ENCODE measurements at places on chromosomes 4 and X.

DNA sequence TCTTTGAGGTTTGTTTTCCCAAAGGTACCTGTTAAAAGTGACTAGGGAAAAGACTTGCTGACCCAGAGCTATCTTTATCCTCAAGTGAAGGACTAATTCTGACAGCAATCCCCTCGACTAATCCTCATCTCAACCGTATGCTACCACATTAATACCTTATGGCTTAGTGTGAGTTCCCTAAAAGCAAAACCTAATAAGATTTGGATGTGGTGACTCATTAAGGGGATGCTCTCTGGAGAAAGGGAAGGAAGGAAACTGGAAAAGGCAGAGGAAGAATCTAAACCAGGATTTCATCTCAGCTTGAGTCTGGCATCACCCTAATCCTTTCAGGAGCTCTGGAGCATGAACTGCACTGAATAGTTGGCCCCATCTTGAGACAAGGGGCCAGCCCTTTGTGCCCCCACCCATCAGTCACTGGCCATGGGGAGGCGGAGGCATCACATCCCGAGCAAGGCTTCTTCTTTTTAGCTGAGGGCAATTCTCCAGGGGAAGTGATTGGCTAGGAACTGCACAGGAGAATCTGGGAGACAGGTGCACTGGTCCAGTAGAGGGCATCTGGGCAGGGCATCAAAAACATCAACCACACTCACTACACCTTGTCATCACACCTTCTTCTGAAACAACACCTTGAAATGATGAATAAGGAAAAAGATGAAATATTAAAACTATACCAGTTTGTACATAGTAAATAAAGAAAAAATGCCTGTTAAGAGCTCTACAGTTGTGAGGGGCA lies 6.9 kb upstream of the BBS7 start:
- no peak for DNase-seq

GRCh38 chr4:676871-677235 lies 2.5 kb downstream of the MYL5 start:
- no peak for DNase-seq

GRCh38 chr4:7862561-7863192 lies 77.0 kb downstream of the AFAP1 start:
- no peak for DNase-seq

DNA sequence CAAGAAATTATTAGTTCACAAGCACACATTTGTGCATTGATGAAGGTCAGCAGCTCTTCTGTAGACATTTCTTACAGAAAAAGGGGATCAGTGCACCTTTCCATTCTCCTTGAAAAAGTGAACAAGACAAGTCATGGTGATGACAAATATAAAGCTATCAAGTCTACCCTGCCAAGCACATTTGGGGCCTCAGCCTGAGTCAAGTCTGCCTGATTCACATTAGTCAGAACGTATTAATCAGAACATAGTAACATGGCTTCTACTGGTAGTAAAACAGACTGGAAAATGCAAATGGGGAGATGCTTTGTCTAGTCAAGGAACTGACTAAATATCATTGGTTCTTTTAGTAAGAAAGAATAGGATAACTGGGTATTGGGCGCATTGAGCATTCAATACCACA lies 2305.1 kb downstream of the PCDH7 start:
- DNase-seq, result no peak

DNA sequence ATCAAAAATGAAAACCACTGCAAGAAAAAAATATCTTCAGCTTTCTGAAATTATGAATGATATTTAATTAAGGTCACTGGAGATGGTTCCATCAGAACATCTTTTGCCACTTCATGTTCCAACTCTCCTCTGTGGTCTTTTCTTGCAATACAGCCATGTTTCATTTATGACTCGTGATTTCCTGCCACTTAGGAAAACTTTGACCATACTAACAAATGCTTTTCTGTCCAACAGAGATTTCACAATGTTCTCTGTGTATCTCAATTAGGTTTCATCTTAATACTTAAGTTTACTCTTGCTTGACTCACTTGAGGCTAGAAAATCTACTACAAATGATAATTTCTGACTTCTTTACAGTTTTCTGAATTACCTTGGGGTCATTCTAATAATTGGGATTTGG lies 330.9 kb downstream of the CXXC4 start:
- no peak for DNase-seq

DNA sequence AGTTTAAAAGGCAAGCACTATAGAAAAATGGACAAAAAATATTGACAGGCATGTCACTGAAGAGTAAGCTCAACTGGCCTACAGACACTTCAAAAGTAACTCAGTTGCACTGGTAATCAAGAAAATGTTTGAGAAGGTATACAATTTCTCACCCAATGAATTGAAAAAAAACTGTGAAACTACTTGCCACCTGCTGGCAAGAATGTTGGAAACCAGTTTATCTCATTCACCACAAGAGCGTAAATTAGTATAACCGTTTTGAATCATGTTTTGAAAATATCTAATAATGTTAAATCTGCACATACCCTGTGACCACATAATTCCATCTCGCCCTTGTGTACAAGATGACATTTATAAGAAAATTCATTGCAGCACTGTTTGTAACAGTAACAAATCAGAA lies 31.7 kb downstream of the TXK start:
- no peak for DNase-seq

GRCh38 chr4:142242156-142242555 lies 603.9 kb downstream of the INPP4B start:
- DNase-seq, result no peak

- DNase-seq, result no peak
These were observed 97.3 kb downstream of the EMCN start for GRCh38 chr4:100420571-100420970.

DNA sequence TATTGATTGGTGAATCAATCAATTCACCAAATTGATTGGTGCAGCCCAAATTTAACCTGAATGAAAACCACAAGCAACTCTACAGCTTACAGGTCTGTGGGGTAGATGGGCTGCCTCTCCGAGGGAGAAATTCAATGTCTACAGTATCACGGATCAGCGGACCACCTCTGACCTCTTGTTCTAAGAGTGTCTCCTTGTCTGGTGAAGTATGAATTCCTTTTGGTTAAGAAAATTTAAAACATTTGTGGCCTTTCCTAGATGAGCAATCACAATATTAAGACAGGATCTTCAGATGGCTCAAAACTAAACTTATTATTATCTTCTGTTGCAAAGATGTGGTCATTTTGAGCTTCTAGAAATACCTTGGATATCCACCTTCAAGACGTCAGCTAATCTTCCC lies 153.3 kb downstream of the IL15 start:
- DNase-seq, result no peak

DNA sequence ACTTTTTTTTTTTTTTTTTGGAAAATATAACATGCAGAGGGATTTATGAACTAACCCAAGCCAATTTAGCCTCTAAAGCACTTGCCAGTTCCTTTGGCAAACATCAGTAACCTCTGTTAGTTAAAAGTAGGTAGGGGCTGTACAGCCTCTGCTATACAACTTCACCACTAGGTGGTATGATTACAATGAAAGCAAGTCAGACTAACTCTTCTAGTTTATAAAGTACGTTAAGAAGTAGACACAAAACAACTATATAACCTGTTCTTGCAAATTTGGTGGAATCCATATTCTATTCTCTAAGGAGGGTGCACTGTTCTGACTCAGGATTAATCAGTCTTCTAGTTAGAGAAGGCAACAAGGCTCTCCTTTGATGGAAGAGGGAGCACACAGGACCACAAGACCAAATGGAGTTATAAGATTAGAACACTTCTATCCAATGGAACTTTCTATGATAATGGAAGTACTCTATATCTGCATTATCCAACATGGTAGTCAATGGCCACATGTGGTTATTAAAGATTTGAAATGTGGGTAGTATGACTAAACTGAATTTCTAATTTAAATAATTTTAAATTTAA lies 12.8 kb downstream of the AIMP1 start:
- DNase-seq, result no peak

DNA sequence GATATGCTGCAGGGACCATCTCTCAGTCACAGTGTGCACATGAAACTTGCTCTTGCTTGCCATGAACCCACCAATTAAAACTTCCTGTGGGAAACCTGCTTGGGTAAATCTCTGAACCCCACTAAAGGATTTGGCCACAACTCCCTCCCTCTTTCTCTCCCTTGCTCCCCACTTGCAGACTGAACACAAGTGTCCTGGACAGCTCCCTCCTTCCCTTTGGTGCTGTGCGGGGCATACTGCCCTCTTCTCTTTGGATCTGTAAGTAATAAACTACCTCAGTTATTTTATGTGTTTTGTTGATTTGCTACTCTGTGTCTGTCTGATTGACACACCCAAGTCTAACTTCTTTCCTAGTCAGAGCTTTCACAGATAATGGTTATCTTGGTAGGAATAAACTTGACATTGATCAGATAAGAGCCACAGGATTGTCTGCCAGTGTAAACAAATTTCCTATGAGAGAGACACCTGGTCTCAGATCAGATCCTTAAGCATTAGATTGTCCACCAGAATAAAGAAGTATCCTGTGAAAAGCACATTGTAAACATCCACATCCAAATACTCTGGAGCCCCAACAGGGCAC lies 41.8 kb downstream of the SULT1E1 start:
- DNase-seq, result no peak

DNA sequence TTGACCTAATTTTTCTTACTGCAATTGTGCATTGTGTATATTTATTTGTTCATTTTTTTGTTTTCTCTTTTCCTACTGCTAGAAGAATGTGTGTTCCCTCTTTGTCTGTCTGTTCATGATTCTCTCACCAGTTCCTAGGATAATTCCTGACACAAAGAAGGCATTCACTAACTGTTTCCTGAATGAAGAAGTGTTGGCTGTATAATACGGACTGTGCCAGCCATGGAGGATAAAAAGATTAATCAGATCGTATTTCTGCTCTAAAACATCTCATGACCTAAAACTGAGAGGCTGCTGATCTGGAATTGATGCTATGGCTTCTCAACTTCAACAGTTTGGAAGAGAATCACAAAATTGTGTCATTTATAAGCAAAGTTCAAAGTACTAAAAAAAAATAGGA lies 563.1 kb upstream of the FRG1 start:
- no peak for DNase-seq

DNA sequence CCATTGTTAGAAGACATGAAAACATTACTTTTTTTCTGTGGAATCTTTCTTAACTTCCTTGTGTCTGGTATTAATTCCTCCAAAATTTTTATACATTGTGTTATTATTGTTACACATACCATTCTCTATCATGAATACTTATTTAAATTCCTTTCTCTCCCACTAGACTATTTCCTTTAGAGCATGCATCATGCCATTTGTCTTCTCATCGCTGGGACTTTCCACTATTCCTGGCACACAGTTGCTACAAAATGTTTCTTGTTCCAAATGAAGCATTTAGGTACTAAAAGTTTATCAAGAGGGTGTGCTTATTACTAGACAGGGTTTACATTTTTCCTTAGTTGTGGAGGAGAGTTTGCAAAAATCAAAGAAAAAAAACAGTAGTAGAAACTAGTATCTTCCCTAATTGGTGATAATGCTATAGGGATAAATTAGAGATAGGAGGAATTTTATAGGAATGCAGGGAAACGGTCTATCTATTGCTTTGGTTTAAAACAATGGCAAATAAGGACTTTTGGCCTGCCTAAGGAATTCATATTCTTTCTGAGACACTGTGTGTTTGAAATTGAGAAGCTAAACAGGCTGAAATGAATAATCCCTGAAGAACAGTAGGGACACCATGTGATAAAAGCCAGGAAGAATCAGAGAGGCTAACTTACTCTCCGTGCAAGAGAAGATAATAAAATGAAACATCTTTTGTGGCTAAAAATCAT lies 187.5 kb upstream of the TBC1D9 start:
- no peak for DNase-seq

GRCh38 chr4:14667624-14668151 lies 334.6 kb upstream of the CPEB2 start:
- no peak for DNase-seq
